ENCODE measurements at places on chromosomes 4 and X.
A peak's percentile ranks its signal among the peaks of the same experiment; 100 is the strongest.

- DNase-seq: no peak
Observed at GRCh38 chr4:47577779-47578553, 92.9 kb downstream of the ATP10D start.

- DNase-seq: no peak
Observed at GRCh38 chr4:77121736-77122240, 35.2 kb upstream of the CCNG2 start.

GRCh38 chr4:182922501-182923284 lies 5.5 kb upstream of the DCTD start:
- DNase-seq: peak; percentile 60

GRCh38 chrX:36898301-36898700 lies 109.9 kb upstream of the FAM47C start:
- DNase-seq: peak; percentile 1

DNA sequence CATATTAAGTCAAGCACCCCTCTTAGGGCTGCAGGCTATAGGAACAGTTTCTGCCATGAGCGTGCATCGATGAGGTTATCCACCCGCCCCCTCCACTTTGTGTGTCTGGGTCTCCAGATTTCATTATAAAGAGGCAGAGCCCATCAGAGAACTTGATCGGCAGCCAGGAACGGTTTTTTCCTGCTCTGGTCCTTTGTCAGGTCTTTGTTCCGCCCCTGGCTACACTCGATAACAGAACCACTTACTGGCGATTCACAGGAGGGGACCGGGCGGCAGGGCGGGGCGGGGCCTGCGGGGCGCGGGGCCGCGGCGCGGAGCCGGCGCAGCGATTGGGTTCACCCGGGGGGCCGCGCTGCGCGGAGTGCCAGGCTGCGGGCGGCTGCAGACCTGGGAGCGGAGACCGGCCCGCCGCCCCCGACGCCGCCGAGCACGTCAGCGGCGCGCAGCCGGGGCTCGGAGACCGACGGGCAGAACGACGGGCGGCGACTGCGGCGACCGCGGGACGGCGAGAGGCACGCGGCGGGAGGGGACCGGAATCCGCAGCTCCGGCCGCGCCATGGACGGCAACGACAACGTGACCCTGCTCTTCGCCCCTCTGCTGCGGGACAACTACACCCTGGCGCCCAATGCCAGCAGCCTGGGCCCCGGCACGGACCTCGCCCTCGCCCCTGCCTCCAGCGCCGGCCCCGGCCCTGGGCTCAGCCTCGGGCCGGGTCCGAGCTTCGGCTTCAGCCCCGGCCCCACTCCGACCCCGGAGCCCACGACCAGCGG lies at the start of gene SLC10A4:
Gene SLC10A4 (plus strand): TSS at position 338 of the 771 bp plus-strand sequence. CDS start 219 bp downstream, at position 557.
- no peak for DNase-seq

- no peak for DNase-seq
Observed at GRCh38 chrX:20594985-20595384, 328.3 kb upstream of the RPS6KA3 start.

GRCh38 chr4:3864742-3865721 lies 98.8 kb downstream of the ADRA2C start:
- DNase-seq: no peak

All from pons (tissue), 1 donor.